ENCODE measurements at places on chromosomes 4 and X. TPM values are rescaled to one million over a fixed set of nuclear protein-coding genes. Genes with fewer than 3 reads are reported as not detected.

Gene EREG
- polyA plus RNA-seq = 0.08 TPM

Gene PRKX
- polyA plus RNA-seq = 14.1 TPM

Gene HSFX2
- polyA plus RNA-seq = 0.71 TPM

- DNase-seq = no peak
Measured at GRCh38 chr4:47785153-47785552, 52.7 kb downstream of the CORIN start.

- DNase-seq = no peak
Measured at GRCh38 chr4:158018221-158018830, 154.5 kb downstream of the GASK1B start.

- DNase-seq = no peak
Measured at GRCh38 chr4:74555843-74556242, 110.9 kb downstream of the AREG start.

DNA sequence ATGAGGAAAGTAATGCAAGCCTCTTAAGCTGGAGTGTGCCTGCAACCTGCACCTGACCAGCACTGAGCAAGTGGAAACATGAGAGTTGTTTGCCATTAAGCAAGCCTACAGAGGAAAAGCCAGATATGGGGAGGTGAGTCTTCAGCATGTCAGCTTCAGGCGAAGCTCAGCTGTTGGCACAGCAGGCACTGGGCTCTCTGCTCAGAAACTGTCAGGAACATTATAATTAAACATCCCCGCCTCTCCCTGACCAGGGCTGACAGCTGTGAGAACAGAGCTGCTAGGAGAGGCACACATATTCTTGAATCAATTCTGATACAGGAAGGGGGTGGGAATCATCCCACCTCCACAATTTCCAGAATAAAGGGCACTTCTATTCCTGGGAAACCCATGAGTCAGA lies 19.0 kb upstream of the DCX start:
- DNase-seq = no peak

DNA sequence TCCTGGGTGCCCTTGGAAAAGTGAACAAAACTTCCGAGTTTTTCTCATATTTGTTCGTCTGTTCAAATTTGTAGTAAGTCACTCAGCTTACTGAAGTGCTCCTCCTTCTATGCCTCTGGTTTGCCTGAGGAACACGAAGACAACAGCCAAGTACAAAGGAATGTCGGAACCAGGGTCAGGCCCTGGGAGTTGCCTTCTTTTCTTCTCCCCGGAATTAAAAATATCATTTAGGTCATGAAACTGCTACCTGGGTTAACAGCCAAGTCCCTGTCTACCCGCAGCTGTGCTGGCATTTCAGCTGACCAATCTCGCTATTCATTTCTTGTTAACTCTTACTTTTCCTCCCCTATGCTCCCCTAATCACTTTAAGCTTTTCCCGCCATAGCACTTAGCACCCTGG lies 137.6 kb upstream of the TEX13D start:
- DNase-seq = no peak

DNA sequence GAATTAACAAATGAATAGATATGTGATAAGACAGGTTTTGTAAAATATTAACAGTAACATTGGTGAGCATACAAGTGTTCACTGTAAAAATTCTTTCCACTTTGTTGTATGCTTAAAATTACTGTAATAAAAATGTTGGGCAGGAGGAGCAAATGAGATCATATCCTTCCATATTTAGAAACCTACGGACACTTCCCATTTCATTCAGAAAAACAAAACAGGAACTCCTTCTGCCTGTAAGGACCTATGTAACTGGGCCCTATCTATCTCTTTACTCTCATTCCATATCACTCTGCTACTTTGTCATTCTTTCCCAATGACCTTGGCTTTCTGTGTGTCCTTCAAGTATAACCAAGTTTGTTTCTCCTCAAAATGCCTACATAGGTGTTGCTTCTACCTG lies 53.7 kb upstream of the SLC39A8 start:
- no peak for DNase-seq

DNA sequence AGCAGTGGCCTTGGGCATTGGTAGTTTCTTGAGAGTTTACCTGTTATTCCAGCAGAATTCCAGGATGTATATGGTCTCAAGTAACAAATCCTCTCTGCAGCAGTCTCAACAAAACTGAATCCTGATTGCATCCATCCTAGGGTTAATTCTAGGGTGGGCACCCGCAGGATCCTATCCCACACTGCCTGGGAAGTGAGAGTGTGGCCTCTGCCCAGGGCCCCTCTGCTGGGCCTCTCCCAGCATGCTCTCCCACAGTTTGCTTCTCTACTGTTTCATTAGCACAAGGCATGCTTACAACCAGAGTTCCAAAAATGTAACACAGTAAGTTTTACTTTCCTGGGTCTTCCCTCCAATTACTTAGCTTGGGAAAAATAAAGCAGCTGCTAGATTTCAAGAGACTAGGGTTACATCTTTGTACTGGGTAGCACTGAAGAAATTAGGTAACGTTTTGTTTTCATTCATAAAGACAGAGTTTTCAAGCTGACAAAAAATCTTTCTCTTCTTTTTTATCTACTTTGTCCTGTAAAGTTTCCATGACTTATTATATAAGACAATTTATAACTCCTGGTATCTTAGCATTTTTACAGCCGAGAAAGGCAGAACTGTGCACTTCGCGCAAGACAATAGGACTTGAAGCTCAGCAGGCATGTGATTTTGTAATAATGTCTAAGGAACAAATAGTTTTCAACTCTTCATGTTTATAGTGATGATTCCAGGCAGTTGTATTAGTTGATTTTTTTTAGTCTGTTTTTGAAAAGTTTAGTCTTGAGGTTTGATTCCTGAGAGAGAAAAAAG lies 131.2 kb upstream of the PCDH18 start:
- DNase-seq = no peak

DNA sequence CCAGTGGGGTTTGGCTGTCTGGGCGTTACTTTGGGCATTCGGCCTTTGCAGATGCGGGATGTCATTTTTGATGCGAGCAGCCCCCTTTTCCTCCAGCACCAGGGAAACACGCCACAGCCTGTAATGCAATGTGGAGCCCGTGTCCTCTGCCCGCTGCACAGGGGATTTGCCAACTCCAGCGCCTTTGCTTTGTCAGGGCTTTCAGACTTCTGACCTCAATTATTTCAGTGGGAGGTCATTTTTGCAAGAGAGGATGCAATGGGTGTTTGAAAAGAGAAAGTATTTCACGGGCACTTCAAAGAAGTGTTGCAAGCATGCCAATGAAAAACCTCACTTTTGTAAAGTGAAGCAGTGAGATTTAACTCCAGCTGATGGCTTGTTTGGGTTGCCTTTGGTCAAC lies 11.5 kb downstream of the CLCN4 start:
- DNase-seq = no peak

GRCh38 chr4:110897784-110898183 lies 274.9 kb upstream of the PITX2 start:
- DNase-seq = no peak

DNA sequence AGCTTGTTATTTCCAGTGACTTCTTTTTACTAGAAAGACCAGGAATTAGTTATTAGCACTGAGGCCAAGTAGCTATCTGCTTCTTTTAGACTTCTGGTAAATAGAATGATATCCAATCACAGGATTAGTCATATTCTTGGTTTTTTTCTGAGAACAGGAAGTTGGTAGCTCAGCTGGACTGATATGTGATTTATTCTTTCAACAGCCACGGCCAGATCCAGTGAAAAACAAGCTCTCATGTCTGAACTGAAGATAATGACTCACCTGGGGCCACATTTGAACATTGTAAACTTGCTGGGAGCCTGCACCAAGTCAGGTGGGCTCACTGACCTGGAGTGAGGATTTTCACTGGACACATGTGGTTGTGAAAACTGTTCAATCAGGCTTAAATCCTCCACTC lies 48.6 kb downstream of the PDGFRA start:
- no peak for DNase-seq

GRCh38 chr4:118758293-118758692 lies 73.1 kb downstream of the METTL14 start:
- no peak for DNase-seq

GRCh38 chrX:66126662-66127061 lies 37.4 kb upstream of the HEPH start:
- DNase-seq = no peak

GRCh38 chr4:122379239-122379638 lies 428 bp downstream of the ADAD1 start:
- no peak for DNase-seq

- DNase-seq = no peak
Measured at GRCh38 chr4:176840166-176840565, 47.4 kb upstream of the VEGFC start.
